NCI-H524 (cell line): ENCODE measurements at places on chromosomes 11 and 22.

DNA sequence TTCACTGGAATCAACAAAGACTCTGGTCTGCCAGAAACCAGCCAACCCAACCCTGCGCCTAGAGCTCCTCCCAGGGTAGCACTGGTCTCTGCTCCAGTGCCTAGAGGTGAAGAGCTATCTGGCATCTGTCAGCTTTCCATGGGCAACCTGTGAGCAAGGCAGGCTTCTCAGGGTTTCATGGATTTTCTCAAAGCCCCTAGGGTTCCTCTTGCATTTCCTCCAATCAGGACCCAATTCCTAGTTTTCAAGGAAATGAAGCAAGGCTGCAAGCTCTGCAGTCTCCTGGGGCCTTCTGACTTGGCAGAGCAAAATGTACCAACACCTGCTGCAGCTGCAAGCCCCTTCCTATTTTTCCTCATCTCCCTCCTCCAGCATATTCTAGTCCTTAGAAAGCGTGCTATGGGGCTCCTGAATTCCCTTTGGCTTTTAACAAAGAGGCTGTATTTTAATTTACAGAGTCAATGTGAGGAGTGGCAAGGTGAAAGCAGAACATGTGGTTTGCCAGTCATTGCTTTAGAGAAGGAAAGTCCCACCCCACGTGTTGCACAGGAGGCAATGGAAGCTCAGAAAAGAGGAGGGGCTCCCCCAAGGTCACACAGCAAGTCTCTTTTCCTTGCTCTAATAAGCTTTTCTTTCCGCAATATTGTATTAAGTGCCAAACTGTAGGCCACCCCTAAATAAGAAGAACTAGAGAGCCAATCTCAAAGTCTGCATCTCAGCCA, 33.0 kb upstream of the RIC3 start:
- DNase-seq = no peak

- DNase-seq = no peak
These were observed 26.9 kb upstream of the LDHA start for GRCh38 chr11:18367431-18367830.

DNA sequence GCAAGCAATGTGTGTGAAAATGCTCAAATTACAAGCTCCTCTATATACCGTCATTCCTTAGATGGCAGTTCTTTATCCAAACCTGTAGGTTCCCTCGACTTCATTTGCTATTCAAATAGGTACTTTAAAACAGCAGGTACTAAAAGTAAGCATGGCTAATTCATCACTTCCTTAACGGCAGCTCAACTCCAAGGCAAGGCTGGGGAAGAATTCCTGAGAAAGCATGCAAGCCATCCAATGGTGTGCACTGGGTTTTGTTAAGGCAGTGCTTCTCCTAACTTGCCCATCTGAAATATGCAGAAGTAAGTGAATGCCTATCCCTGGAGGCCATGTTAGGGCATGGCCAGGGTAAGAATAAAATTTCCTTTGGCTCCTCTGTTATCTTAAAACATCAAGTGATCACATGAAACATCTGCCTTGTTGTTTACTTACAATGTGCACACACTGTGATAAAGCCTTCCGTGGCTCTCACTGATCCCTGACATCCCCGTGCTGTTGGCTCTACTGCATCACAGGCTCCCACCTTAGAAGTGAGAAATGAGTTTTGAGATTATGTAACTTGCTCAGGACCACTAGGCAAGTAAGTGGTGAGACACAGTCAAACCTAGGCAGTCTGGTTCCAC, 52.1 kb downstream of the SMCO4 start:
- DNase-seq = no peak

GRCh38 chr11:69310934-69311766, 17.2 kb downstream of the MYEOV start:
- no peak for DNase-seq

DNA sequence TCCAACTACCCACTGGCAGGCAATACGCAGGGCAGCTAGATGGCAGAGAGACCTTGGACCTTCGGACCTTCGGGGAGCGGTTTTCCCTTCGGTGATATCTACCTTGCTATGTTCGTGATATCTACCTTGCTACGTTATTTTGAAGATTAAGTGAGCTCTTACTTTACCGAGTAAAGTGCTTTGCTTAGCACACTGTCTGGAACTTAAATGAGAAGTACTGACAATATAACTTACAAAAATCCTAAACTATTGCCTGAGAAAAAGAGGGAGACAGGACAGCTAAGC, 1.0 kb upstream of the PRDM10 start:
- DNase-seq = no peak
